ENCODE measurements at places on chromosomes 6 and 20. TPM values are rescaled to one million over a fixed set of nuclear protein-coding genes. Genes with fewer than 3 reads are reported as not detected.

PRPF6 gene
- total RNA-seq, result 56.8 TPM

AURKA gene
- 13.4 TPM for total RNA-seq

PACSIN1 gene
- not detected for total RNA-seq

TRIM10 gene
- not detected for total RNA-seq

TGM6 gene
- total RNA-seq, result not detected

CHRNA4 gene
- 0.41 TPM for total RNA-seq

ANGPT4 gene
- 0.04 TPM for total RNA-seq

RBPJL gene
- total RNA-seq, result not detected

MANEA gene
- 2.6 TPM for total RNA-seq

CYP24A1 gene
- not detected for total RNA-seq

SLC22A23 gene
- total RNA-seq, result 13.7 TPM

PHF3 gene
- 37.6 TPM for total RNA-seq

ASIP gene
- total RNA-seq, result not detected

UST gene
- total RNA-seq, result 2.0 TPM

NEURL2 gene
- 11.8 TPM for total RNA-seq

EPPIN gene
- total RNA-seq, result not detected

Data from psoas muscle (tissue), 8 donors.